CD4-positive, alpha-beta T cell treated with Interleukin-17A for 4 hours (primary cell): ENCODE measurements at places on chromosomes 12 and 14.

DNA sequence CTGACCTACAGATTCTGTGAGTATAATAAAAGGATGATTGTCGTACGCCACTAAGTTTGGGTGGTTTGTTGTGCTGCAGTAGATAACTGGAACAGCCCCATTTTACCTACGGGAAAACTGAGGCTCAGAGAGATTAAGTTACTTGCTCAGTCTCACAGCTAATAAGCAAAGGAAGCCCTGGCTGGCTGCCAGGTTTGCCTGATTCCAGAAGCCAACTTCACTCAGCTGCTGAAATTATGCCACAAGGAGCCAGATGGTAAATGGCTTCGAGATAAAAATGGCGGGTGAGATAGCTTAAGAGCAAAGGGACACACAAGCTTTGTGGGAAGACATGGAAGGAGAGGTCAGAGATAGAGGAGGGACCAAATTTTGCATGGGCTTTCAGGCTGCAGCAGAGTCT is 191.5 kb upstream of the NOS1 start:
- no peak for DNase-seq

DNA sequence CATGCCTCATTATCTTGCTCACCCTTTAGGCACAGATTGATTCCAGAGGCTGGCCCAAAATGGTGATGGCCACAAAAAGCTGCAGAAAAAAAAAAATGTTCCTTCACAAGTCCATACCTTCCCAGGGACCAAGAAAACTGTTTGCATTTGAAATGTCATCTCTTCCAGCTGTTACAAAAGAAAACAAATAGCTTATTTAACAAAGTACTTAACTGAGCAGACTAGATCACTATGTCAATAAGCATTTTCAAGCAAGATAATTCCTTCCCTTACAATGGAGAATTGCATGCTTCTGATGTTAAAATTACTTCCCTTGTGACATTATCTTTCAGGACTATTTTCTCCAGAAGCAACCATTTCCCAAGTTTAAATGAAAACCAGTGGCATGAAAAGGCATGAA is 377.9 kb upstream of the KITLG start:
- no peak for DNase-seq

GRCh38 chr14:33679461-33680225 is 271.2 kb downstream of the EGLN3 start:
- no peak for DNase-seq

DNA sequence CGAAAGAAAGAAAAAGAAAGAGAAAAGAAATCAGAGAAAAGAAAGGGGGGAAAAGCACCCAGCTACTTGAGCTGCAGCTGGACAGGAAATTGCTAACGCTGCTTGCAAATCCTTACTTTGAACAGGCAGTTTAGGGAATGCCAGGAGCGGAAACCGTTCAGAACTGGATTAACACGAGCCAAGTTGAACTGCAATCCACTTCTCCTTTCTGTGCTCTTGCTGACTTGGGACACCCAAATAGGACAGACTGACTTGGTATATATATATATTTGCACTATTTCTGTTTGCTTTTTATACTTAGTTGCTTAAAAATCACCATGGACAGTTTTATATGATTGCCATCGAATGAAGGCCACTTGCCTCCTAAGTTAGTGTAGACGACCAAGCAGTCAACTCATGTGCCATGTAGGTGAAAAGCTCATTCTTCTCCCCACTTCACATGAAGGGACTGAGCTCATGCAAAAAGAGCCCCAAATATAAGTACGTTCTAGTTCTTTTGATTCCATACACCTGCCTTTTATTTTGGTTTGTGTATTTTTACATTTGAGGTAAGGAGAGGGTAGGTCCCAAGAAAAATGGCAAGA is 5.5 kb downstream of the DUSP6 start:
- DNase-seq = no peak

DNA sequence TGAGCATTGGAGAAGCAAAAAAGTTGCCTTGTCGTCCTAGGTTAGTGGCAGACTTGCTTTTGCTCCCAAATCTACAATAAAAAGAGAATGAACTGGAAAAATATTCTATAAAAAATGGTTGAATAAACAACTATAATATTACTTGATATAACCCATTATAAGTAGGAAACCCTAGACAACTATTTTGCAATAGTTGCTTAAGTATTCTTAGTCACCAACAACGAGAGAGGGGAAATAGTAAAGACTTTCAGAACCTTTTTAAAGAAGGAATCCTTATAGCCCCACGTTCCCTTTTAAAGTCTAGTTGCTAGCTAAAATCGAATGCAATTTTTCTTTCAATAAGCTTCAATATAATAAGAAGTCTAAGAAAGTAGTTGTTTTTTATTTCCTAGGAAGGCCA is 17.5 kb downstream of the AQP6 start:
- DNase-seq = no peak

- DNase-seq = no peak
Observed at GRCh38 chr14:82084813-82085212, 551.2 kb upstream of the SEL1L start.

- DNase-seq = no peak
Observed at GRCh38 chr14:61140872-61141271, 140.3 kb downstream of the TMEM30B start.

- no peak for DNase-seq
Observed at GRCh38 chr14:99592933-99593753, 10.9 kb downstream of the CCDC85C start.

- no peak for DNase-seq
Observed at GRCh38 chr14:104938960-104939359, 14.3 kb downstream of the PLD4 start.

GRCh38 chr12:14239350-14239934 is 126.0 kb upstream of the ATF7IP start:
- DNase-seq = peak; percentile 60

GRCh38 chr14:88198446-88198845 is 124.6 kb downstream of the KCNK10 start:
- no peak for DNase-seq

GRCh38 chr12:29066011-29066588 is 83.0 kb upstream of the FAR2 start:
- peak; percentile 17 for DNase-seq

DNA sequence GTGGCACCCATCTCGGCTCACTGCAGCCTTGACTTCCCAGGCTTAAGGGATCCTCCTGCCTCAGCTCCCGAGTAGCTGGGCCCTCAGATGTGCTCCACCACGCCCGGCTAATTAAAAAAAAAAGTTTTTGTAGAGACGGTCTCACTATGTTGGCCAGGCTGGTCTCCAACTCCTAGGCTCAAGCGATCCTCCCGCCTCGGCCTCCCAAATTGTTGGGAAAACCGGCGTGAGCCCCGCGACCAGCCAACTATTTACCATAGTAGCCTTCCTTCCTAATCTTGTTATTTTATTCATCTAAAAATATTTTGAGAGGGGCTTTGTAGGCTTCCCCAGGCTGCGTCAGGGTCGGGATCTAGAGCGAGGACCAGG is 25.4 kb upstream of the YY1 start:
- DNase-seq = no peak

DNA sequence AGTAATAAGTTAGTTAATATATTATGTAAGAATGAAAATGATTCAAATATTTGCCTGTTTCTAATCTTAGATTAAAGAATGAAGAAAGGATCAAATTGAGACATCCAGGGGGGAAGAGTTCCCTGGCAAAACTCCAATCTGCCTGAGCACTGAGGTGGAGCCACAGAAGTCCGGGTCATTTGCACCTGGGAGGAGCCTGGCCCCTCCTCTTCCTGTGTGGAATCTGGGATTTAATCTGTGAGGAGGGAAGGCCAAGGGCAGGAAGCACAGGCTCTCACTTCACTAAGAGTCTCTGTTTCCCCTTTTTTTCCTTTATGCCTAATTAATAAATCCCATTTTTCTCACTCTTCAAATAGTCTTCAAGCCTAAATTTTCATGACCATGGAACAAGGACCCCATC is 599.5 kb downstream of the FLRT2 start:
- DNase-seq = no peak

DNA sequence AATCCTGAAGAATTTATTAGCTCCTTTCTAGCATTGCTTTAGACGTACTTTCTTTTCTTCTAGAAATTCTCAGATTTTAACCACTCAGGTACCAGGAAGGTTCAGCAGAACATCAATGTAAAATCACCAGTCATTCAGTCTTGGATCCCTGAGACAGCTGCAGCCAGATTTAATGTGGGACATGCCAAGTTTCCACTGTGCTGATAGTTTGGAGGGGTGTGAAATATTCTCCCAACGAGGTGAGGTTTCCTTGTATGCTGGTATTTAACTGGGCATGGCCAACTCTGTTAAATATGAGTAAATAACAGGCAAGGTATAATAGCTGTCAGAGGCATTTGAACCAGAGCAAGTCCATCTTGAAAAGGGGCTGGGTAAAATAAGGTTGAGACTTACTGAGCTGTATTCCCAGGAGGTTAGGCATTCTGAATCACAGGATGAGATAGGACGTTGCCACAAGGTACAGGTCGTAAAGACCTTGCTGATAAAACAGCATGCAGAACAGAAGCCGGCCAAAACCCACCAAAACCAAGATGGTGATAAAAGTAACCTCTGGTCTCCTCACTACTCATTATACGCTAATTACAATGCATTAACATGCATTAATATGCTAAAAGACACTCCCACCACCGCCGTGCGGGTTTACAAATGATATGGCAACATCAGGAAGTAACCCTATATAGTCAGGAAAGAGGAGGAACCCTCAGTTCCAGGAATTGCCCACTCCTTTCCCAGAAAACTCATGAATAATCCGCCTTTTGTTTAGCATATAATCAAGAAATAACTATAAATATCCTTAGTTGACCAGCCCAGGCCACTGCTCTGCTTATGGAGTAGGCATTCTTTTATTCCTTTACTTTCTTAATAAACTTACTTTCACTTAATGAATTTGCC is 75.2 kb upstream of the RASSF8 start:
- no peak for DNase-seq

DNA sequence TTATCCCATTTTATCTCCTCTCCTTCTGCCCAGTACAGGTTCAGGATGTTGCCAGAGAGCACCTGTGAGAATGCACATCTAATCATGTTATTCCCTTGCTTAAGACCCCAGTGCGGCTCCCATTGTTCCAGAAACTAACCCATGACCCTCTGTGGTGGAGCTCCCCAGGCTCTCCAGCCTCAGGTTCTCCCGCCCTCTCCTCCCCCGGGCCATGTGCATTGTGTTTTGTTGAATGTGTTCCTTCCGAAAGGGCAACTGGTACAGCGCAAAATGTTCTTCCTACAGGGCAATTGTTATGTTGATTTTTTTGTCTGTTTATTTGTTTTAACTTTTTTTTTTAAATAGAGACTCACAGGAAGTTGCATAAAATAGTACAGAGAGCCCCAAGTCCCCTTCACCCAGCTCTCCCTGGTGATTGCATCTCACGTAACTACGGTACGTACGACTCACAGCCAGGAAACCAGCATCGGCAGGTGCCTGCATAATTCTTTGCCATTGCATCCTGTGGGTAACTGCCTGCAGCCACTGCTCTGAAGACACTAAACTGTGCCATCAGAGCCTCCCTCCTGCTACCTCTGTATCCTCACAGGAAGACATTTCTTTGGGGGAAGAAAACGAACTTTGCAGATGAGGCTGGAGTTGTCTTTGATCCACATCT is 31.2 kb downstream of the TMEM132C start:
- DNase-seq = no peak

DNA sequence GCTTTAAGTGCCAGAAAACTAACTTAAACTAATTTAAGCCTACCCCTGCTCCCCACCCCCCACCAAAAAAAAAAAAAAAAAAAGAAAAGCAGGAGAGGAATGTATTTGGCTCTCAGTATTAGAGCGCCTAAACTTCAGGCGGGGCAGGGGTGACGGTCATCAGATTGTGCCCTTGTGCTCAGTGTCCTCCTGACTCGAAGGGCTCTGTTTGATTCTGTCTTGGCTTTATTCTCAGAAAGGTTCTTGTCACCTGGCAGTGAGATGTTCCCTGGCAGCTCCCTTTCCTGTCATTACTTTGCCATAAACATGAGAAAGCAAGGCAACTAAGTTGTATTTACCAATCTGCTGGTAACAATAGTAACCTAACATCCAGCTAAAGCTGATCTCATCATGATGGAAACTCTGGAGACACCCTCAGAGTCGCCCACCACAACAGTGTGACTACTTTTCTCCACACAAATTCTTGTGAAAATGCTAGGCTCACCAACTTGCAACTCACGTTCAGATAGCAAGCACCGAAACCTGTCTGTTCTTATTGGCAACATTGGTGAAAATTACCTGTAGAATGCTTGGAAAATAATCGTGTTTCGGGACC is 39.0 kb upstream of the WNK1 start:
- DNase-seq = no peak

DNA sequence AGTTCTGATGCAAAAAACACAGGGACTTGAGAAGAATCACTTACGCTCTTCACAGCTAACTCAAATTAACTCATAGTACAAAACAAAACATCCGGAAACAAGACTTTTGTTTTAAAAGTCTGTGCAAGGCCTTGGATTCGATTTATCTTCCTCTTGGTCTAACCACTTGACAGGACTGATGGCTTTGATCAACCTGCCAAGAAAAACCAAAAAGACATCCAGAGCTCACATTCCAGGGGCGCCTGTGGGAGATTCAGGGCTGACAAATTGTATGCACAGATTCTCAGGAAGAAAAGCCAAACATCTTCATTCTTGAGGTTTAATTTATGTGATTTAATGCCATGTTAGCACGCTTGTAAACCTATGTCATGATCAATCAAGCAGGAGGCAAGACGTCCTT is 129.1 kb upstream of the TMCC3 start:
- DNase-seq = no peak

DNA sequence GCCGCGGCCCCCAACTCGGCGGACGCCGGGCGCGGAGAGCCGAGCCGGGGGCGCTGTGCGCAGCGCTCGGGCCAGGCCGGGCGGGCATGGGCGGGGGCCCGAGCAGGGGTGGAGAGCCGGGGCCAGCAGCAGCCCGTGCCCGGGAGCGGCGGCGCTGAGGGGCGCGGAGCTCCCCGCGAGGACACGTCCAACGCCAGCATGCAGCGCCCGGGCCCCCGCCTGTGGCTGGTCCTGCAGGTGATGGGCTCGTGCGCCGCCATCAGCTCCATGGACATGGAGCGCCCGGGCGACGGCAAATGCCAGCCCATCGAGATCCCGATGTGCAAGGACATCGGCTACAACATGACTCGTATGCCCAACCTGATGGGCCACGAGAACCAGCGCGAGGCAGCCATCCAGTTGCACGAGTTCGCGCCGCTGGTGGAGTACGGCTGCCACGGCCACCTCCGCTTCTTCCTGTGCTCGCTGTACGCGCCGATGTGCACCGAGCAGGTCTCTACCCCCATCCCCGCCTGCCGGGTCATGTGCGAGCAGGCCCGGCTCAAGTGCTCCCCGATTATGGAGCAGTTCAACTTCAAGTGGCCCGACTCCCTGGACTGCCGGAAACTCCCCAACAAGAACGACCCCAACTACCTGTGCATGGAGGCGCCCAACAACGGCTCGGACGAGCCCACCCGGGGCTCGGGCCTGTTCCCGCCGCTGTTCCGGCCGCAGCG is 639 bp downstream of the FZD10 start:
- no peak for DNase-seq
